Amniotic stem cell (primary cell): ENCODE measurements at places on chromosomes 2 and 18.

GRCh38 chr18:50518787-50519546, 40.9 kb upstream of the MAPK4 start:
- no peak for DNase-seq

DNA sequence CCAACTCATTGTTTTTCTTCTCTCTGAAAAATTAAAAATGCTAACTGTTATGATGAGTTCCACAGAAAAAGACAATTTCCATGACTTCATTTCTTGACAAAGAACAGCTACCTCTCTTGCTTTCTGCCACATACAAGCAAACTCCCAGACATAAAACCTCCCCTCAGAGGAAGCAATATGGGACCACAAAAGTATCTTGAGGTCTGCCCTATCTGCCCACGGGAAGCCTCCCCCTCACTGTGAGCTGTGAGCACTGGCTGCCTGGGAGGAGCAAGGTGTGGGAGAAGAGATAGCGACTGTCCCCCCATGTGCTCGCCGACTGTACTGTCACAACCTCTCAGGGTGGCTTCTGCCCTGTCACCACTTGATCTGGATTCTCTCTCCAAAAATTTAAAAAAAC, 69.7 kb upstream of the NRP2 start:
- no peak for DNase-seq

GRCh38 chr18:59067873-59068272, 71.8 kb upstream of the SEC11C start:
- no peak for DNase-seq

DNA sequence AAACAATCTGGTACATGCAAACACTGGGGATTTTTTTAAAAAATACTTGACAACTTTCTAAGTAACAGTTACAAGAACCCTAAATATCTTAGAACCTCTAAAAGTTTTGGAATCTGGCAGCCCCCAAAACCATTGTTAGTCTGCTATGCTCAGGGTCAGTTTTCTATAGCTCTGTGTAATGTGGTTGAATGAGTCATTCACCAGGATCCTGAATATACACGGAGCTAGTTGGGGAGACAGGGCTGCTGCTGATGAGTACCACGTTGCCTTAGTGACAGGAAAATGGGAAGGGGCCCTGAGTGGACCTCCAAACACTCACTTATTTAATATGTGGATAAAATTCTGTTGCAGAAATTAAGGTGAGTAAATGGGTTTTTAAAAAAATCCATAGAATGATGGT, 36.9 kb upstream of the TANC1 start:
- DNase-seq = peak; percentile 33

GRCh38 chr2:240250150-240250984, 109.9 kb upstream of the OTOS start:
- no peak for DNase-seq

- DNase-seq = no peak
Measured at GRCh38 chr2:65404988-65405697, 27.3 kb downstream of the SPRED2 start.

GRCh38 chr18:43420950-43421349, 143.7 kb upstream of the SYT4 start:
- no peak for DNase-seq

- no peak for DNase-seq
Measured at GRCh38 chr2:151789055-151789834, 39.0 kb downstream of the ARL5A start.

DNA sequence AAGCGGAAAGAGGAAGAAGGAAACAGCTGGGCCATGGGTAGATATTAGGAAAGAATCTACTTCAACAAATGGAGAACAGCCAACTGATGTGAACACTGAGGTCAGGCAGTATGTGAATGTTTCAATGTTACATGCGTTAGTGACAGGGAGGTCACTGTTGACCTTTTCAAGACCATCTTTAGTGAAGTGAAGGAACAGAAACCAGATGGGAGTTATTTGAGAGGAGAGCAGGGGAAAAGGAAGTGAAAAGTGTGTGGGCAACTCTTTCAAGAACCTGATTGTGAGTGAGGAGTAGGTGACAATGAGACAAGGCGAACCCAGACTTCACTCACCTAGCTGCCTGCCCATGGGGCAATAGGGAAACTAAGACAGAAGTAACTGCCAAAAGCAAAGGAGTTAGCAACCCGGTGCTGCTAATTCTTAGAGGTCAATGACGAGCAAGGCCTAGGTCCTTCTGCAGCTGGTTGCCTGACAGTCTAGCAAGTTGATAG, 67.0 kb downstream of the SP3 start:
- no peak for DNase-seq

- peak; percentile 4 for DNase-seq
Measured at GRCh38 chr18:24878289-24878688, 417.9 kb downstream of the HRH4 start.

- DNase-seq = no peak
Measured at GRCh38 chr2:47509250-47509649, 106.3 kb downstream of the MSH2 start.

DNA sequence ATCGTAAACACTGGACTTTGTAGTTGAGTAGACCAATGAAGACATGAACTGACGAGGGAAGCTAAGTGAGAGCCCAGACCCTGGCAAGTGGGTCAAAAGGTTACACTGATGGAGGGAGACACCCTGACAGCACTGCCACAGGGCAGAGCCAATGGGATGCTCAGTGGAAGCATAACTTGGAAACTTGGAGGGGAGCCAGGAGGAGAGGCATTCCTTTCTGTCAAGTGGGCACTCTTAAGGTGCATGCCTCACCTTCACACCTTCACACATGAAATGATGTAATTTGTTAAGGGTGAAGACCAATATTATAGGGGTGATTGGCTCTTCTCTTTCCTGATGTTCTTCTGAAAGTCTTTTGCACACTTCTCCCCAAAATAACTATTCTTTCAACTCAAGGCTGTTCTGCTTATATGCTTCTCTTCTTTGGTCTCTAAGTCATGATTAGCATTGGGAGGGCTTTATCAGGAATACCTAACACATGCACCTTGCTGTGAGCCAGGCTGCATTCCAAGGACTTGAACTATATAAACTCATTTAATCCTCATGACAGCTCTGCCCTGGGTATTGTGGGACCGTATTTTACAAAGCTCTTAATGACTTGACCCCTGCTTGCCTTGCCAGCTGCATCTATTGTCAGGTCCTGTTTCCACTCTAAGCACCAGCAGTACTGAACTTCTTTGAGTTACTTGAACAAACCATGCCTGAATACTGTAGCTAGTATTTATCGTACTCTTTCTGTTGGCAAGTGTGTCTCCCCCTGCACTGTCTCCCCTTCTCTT, 19.0 kb downstream of the RPL37A start:
- no peak for DNase-seq

- DNase-seq = no peak
Measured at GRCh38 chr18:57527556-57528229, 58.8 kb downstream of the FECH start.

DNA sequence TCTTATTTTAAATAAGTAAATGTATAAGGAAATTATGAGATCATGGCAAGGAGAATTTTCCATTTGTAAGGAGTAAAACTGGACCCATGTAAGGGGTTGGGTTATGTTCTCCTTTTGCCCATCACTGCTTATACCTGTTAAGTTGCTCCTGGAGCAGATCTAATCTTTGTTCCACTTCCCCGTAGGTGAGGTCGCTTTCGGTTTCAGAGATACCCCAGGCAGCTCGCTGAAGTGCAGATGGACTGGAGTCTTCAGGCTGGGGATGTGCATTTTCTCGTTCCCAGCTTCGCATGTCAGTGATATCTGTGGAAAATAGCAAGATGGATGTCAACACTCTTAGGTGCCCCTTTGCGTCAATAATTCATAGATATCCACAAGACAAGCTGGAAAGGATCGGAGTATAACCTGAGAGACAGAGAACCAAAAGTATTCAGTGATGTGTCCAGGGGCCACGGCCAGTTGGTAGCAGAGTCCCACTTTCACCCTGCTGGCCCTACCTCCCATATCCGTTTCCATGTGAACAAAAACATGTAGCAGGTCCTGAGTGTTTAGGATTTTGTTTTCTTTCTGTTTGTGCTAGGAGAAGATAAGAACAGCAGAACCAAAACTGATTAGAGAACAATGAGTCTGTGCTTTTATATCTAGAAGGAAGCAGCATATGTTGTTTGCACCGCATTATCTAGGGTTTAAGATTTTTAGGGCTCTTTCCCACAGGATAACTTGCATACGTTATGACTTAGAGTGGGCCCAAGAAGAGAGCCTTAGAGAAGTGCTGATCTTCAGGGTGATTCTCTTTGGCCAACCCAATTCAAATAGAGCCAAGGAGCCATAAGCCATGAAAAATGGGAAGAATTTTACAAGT, 36.0 kb downstream of the GCA start:
- no peak for DNase-seq

GRCh38 chr2:62856228-62857040, 150.9 kb downstream of the EHBP1 start:
- no peak for DNase-seq

GRCh38 chr2:137168552-137168951, 403.2 kb downstream of the THSD7B start:
- no peak for DNase-seq

- peak; percentile 85 for DNase-seq
Measured at GRCh38 chr18:23719634-23720201, 30.5 kb downstream of the LAMA3 start.

- no peak for DNase-seq
Measured at GRCh38 chr2:43984533-43984932, 11.3 kb downstream of the LRPPRC start.

GRCh38 chr18:12308386-12309100, 502 bp downstream of the TUBB6 start:
- peak; percentile 83 for DNase-seq

DNA sequence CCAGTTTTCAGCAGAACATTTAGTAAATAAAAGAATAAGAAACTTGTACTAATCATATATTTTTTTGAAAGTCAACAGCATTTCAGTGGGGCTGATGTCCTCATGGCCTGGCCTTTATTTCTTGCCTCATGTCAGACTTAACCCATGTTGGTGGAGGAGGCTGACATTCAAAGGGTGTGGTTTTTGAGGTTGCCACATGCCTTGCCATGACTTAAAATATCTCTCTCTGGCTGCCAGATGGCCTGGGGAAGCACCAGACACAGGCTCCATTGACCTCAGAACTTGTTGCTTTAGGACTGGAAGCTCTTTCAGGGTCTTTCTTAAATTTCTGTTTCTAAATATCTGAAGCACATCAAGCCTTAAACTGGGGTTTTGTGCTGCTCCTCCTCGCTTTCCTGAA, 32.5 kb upstream of the CD28 start:
- no peak for DNase-seq

DNA sequence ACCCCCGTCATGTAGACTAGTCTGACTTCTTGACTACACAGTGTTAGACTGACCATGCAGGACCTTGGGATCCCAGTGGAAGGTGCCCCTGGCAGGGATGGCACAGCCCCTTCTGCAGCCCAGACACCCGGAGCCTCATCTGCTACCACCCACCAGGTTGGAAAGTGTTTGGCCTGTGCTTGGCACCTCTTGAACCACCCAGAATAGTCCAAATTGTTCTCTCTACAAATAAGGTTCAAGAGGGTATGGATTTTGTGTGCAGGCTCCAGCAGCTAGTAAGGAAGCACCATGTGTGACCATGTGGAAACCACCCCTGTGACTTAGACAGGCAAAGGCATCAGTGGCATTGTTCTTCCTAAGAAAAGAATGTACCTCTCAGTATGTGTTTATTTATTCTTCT, 18.4 kb downstream of the L3MBTL4 start:
- no peak for DNase-seq

GRCh38 chr2:201353116-201353515, 4.0 kb downstream of the FLACC1 start:
- DNase-seq = no peak

DNA sequence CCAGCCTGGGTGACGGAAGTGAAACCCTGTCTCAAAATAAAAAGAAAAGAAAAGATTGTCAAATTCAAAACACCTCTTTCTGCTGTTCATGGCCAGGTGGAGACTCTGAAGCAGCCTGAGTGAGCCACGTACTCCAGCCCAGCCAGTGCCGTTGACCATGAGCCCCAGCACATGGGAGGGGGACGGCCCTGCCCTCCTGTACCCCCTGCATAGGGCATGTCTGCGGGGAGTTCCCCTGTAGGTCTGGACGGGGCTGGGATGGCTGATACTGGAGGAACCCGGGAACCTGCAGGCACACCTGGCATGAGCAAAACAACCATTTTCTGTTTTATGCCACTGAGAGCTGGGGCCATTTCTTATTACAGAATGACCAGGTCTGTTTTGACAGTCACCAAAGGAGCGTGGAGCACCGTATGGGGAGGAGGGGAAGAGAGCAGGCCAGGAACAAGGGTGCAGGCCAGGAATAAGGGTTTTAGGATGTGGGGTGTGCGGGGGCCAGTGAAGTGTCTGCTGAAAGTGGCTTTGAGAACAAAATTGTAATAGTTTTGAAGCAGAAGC, 30.1 kb downstream of the TMEM18 start:
- DNase-seq = no peak

GRCh38 chr2:30566631-30567030, 119.6 kb downstream of the LCLAT1 start:
- DNase-seq = no peak

DNA sequence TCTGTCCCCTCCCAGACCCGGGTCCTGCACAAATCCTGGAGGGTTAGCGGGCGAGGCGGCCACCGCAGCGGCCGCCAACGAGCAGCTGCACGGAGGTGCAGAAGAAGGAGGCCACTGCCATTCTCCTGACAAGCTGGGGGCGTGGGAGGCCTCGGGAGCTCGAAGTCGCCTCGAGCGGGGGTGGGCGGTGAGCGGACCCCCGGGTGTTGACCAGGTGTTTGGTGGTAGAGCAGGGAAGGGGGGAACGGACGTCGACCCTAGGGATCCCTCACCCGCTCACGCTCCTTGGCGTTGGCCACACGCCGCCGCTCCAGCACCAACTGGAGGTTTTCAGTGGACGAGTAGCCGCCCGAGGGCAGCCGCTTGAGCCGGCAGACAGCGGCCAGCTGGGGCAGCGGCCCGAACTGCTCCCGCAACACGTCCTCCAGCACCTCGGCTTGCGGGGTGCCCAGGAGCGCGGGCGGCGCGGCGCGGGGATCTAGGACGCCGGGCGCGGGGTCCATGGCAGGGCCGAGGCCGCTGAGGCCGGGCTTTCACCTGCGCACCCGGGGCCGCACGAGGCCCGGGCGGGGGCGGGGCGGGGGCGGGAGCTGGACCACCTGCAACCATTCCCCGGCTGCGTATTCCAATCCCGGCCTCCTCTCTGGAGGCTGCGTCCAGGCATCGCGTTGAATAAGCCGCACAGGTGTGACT, at the start of gene FIGLA:
Gene FIGLA (minus strand): TSS at position 508 of the 693 bp plus-strand sequence. CDS start 5 bp downstream, at position 503.
- DNase-seq = no peak

DNA sequence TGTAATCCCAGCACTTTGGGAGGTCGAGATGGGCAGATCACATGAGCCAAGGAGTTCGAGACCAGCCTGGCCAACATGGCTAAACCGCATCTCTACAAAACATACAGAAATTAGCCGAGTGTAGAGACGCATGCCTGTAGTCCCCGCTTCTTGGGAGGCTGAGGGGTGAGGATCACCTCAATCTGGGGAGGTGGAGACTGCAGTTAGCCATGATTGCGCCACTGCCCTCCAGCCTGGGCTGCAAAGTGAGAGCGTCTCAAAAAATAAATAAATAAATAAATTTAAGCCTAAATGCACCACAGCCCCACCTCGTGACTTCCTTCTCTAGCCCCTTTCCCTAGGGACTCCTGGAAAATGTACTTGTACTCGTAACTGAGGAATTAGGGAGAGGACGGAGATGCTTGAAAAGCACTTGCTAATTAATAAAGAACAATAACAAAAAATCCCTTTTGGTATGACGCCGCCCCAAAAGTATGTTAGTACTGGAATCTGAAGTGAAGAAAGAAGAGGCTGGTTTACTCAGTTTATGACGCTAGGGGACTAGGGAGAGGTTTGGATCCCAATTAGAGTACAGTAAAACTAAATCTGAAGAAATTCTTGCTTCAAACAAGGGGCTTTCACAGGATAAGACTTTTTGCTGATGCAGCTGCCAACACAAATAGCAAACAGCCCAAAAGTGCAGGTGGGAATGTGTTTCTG, 887 bp upstream of the ZNF396 start:
- DNase-seq = no peak

- DNase-seq = no peak
Measured at GRCh38 chr2:168255866-168256265, 8.5 kb upstream of the STK39 start.
